IPS-NIHi11 (cell line): ENCODE measurements at places on chromosomes 11 and 22.
A peak's percentile ranks its signal among the peaks of the same experiment; 100 is the strongest.

DNA sequence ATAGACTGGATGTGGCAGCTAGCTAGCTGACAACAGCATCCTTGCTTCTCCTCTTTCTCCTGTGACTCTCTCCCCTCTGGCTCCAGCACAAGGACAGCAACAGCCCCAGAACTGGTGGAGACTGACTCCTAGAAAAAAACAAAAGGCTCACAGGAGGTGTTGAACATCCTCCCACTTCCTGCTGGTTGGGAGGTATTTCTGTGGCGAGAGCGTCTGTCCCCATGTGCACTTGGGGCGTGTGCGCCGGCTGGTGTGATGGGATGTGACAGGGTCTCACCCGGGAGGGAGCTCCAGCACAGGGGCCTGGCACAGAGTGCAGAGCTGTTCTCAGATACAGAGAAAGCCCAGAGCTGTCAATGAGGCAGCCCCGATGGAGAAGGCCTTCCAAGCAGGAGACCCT is 107.2 kb upstream of the E2F8 start:
- DNase-seq: no peak

DNA sequence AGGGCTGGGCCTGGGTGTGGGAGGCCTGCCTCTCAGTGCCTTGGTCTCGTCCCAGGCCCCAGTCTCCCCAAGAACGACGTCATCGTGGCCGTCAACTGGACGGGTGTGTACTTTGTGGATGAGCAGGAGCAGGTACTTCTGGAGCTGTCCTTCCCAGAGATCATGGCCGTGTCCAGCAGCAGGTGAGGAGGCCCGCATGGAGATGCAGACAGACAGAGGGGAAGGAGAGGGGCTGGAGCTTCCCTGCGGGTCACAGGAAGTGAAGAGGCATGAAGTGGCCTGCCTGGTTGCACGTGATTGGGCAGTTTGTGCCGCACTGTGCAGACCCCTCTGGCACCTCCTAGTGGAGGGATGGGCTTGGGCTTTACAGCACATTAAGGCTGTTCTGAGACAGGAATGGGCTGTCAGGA is 70.4 kb downstream of the MYO7A start:
- DNase-seq: peak; percentile 86

- DNase-seq: no peak
These were observed 3.8 kb downstream of the HEPN1 start for GRCh38 chr11:124922831-124923230.

GRCh38 chr22:50183141-50183971 is 2.4 kb upstream of the TRABD start:
- DNase-seq: no peak

DNA sequence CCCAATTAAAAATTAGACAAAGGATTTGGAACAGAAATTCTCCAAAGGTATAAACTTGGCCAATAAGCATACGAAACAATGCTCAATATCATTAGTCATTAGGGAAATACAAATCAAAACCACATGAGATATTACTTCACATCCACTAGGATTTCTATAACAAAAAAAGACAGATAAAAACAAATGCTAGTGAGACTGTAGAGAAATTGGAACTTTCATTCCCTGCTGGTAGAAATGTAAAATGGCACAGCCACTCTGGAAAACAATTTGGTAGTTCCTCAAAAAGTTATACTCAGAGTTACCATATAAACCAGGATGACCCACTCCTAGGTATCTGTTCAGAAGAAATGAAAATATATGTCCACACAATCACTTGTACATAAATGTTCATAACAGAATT is 71.6 kb downstream of the RPL27A start:
- DNase-seq: no peak

DNA sequence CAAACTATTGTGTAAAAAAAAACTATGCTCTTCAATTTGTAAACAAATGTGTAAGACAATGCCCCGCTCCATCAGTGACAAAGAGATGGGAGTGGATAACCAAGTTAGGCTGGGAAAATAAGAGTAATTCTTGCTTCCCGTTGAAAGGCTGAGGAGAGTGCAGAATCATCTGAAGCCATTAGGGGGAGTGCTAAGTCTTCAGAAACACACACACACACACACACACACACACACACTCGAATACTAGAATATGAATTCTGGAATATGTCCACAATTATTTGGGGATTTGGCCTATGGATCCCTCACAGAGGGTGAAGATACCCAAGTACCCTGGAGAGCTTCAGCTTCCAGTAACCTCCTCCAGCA is 27.8 kb upstream of the ROBO3 start:
- DNase-seq: peak; percentile 45

- no peak for DNase-seq
These were observed 64.2 kb upstream of the BLID start for GRCh38 chr11:122179961-122180834.

GRCh38 chr11:7892059-7892699 is 38.9 kb downstream of the OR10A6 start:
- no peak for DNase-seq

DNA sequence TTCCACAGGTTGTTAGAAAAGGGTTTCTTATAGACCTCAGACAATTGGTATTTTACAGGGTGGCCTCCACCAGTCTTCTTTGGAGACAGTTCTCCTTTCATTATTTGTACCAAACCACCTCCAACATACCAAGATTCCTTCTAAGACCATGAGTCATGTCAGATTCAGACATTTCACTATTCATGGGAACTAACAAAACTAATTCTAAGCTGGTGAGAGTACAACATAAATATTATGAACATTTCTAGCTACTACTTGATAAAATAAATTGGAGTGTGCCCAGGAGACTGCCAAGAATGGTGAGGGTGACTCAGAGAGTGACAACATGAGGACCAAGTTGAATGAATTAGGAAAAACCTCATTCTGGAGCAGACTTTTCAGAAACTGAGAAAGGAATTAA is 494.6 kb upstream of the LRRC4C start:
- DNase-seq: no peak

DNA sequence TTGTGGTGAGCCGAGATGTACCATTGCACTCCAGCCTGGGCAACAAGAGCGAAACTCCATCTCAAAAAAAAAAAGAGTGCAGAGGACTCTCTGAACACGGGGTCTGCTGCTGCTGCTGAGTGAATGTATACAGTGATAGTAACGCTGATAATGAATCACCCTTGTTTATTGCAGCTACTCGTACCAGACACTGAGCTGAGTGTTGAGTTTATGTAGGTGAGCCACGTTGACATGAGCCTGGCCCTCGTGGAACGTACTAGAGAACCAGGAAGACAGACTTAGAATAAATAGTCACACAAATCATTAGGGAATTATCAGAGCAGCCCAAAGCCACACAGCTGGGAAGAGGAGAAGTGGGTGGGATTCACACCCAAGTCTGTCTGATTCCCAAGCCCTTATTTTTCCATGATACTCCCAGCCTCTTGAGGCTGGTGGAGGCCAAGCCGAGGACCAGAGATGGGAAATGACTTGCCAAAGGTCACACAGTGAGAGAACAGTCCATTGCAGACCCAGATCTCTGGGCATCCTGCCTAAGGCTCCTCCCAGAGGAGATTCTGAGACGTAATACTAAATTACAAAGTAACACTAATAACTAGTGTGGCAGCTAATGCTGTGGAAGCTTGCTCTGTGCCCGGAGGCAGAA is 34.8 kb downstream of the MB start:
- no peak for DNase-seq
